ENCODE measurements at places on chromosomes 12 and 14. TPM values are rescaled to one million over a fixed set of nuclear protein-coding genes. Genes with fewer than 3 reads are reported as not detected.

SYNE2 gene
- total RNA-seq = 105 TPM

DEPDC4 gene
- total RNA-seq = 8.3 TPM

STXBP6 gene
- 5.9 TPM for total RNA-seq

RPS6KL1 gene
- total RNA-seq = 15.1 TPM

- no peaks in the 10 kb centered on the region for H3K27me3 ChIP-seq
- no peaks in the 10 kb centered on the region for H3K36me3 ChIP-seq
- no peak overlapping the region for H3K27ac ChIP-seq
- H3K4me3 ChIP-seq = no peak overlapping the region
- H3K4me1 ChIP-seq = no peaks in the 10 kb centered on the region
- no peak for DNase-seq
Measured at GRCh38 chr12:62379026-62379722, 87.5 kb upstream of the MON2 start.

CYP27B1 gene
- 0.99 TPM for total RNA-seq

DNA sequence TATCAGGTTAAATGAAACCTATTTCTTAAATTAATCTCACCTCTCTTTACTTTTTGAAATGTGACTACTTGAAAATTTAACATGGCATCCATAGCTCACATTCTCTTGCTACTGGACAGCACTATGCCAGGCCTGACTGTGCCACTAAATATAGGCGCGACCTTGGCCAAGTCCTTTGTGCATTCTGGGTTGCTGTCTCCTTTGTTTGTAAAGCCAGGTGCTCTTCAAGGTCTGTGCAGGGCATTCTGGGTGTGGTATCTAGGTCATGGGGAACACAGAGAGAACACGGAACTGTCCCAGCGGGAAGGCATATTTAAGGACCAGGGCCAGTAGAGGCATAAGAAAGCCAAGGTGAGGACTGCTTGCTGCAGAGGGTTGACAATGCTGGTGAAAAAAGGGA, 121.2 kb downstream of the ZNF664 start:
- H3K36me3 ChIP-seq = no peaks in the 10 kb centered on the region
- peaks cover 16% of the 10 kb centered on the region for H3K4me1 ChIP-seq
- no peak overlapping the region for H3K4me3 ChIP-seq
- H3K27ac ChIP-seq = no peak overlapping the region

GRCh38 chr14:71438684-71439083, 493.5 kb upstream of the RGS6 start:
- H3K27ac ChIP-seq = no peak overlapping the region
- H3K4me1 ChIP-seq = peaks cover 12% of the 10 kb centered on the region
- no peaks in the 10 kb centered on the region for H3K27me3 ChIP-seq

DNA sequence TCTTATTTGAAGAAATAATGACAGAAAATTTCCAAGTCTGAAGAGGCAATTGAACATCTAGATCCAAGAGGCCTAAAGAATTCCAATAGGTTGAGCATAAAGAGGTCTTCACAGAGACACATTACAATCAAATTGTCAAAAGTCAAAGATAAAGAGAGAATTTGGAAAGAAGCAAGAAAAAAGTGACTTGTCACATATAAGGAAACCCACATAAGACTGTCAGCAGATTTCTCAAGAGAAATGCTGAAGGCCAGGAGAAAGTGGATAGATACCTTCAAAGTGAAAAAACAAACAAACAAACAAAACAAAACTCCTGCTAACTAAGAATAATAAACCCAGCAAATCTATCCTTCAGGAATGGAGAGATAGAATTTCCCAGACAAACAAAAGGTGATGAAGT, 118.1 kb upstream of the LGR5 start:
- no peaks in the 10 kb centered on the region for H3K4me1 ChIP-seq
- peaks cover 3% of the 10 kb centered on the region for H3K36me3 ChIP-seq
- no peak overlapping the region for H3K27ac ChIP-seq
- H3K4me3 ChIP-seq = no peak overlapping the region
- H3K27me3 ChIP-seq = no peaks in the 10 kb centered on the region

TNFRSF1A gene
- total RNA-seq = 24.7 TPM

DNA sequence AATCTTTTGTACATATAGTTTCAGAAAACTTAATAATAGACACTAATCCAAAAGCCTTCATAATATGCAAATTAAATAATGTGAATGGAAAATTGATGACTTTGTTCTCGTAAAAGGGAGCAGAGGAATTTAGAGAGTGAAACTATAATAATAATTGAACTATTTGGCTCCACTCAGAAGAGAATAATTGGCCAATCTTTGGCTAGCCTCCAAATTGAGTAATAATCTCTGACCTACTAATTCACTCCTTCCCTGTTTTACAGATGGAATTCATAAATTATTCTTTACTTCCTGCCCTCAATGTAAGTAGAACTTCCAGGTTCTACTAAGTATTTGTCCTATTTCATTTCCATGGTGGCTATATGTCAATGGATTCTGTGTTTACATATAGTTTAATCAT, 15.8 kb downstream of the TRIM9 start:
- no peaks in the 10 kb centered on the region for H3K4me1 ChIP-seq
- H3K27ac ChIP-seq = no peak overlapping the region
- no peaks in the 10 kb centered on the region for H3K27me3 ChIP-seq
- no peak for DNase-seq

- no peaks in the 10 kb centered on the region for H3K4me1 ChIP-seq
- H3K27me3 ChIP-seq = no peaks in the 10 kb centered on the region
Measured at GRCh38 chr12:29640589-29641345, 143.0 kb downstream of the TMTC1 start.

- H3K27ac ChIP-seq = no peak overlapping the region
- no peak for DNase-seq
- no peaks in the 10 kb centered on the region for H3K27me3 ChIP-seq
- H3K4me1 ChIP-seq = no peaks in the 10 kb centered on the region
- H3K4me3 ChIP-seq = no peak overlapping the region
Measured at GRCh38 chr12:45008211-45008610, 42.7 kb downstream of the DBX2 start.

POTEG gene
- total RNA-seq = not detected

NUAK1 gene
- total RNA-seq = 11.9 TPM

- peaks cover 10% of the 10 kb centered on the region for H3K36me3 ChIP-seq
- H3K27me3 ChIP-seq = peaks cover 16% of the 10 kb centered on the region
- peaks cover 10% of the 10 kb centered on the region for H3K4me1 ChIP-seq
- H3K4me3 ChIP-seq = peak overlapping the region; percentile 82
- no peak overlapping the region for H3K27ac ChIP-seq
- DNase-seq = peak; percentile 48
Measured at GRCh38 chr12:29782285-29782870, 1.4 kb downstream of the TMTC1 start.

KRT73 gene
- total RNA-seq = not detected

- no peak overlapping the region for H3K4me3 ChIP-seq
- H3K4me1 ChIP-seq = no peaks in the 10 kb centered on the region
- DNase-seq = no peak
Measured at GRCh38 chr14:83171761-83172160, 1638.1 kb upstream of the SEL1L start.

DNA sequence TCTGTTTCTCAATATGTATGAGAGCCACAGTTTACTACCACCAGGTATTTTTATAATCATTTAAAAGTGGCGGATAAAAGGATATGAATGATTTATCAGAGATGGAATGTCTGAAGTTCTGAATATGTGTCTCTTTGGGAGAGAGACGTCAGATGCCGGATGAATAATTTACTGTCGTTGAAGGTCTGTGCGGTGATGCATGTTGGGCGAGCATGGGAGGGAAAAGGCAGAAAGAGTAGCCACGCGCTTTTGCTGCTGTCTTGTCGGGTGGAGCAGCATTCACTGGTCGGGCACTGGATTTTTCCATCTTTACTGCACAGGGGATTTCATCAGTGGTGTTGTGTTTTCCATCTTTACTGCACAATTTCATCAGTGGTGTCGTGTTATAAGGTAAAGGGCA, 65.6 kb downstream of the SYNE2 start:
- no peaks in the 10 kb centered on the region for H3K27me3 ChIP-seq
- H3K36me3 ChIP-seq = no peaks in the 10 kb centered on the region
- no peak for DNase-seq
- no peak overlapping the region for H3K27ac ChIP-seq
- no peak overlapping the region for H3K4me3 ChIP-seq

VDR gene
- total RNA-seq = 0.09 TPM

GRCh38 chr12:26496170-26496569, 300.8 kb downstream of the SSPN start:
- no peak overlapping the region for H3K27ac ChIP-seq
- DNase-seq = no peak
- no peak overlapping the region for H3K4me3 ChIP-seq
- H3K4me1 ChIP-seq = no peaks in the 10 kb centered on the region
- no peaks in the 10 kb centered on the region for H3K36me3 ChIP-seq
- no peaks in the 10 kb centered on the region for H3K27me3 ChIP-seq

- no peak overlapping the region for H3K27ac ChIP-seq
- H3K4me1 ChIP-seq = no peaks in the 10 kb centered on the region
- DNase-seq = no peak
- H3K4me3 ChIP-seq = no peak overlapping the region
Measured at GRCh38 chr14:72752034-72752412, 141.9 kb downstream of the DPF3 start.

- H3K27ac ChIP-seq = no peak overlapping the region
- DNase-seq = no peak
- H3K27me3 ChIP-seq = no peaks in the 10 kb centered on the region
Measured at GRCh38 chr12:28795311-28795710, 353.8 kb upstream of the FAR2 start.

DNA sequence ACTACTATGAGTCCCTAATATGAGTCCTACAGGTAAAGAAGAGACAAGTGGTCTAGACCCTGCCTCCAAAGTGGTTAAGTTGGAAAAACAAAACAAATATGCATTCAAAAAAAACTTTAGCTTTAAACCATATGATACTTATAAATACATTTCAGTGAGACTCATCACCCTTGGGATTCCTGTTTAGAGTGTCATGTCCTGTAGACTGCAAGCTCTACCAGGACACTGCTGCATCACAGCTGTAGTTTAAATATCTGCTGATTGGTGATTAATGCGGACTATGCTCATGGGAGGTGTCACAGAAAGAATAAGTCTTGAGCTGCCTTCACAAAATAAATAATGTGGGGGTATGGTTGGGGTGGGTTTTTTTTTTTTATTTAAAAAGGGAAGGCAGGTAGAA, 8.8 kb upstream of the LGR5 start:
- H3K27me3 ChIP-seq = no peaks in the 10 kb centered on the region
- H3K4me3 ChIP-seq = no peak overlapping the region
- no peak for DNase-seq
- no peaks in the 10 kb centered on the region for H3K4me1 ChIP-seq
- H3K36me3 ChIP-seq = no peaks in the 10 kb centered on the region

- no peaks in the 10 kb centered on the region for H3K27me3 ChIP-seq
- H3K36me3 ChIP-seq = no peaks in the 10 kb centered on the region
- DNase-seq = no peak
- peaks cover 23% of the 10 kb centered on the region for H3K4me1 ChIP-seq
- peak overlapping the region; percentile 37 for H3K4me3 ChIP-seq
Measured at GRCh38 chr14:76962303-76962660, 66.2 kb downstream of the IRF2BPL start.

- H3K27me3 ChIP-seq = no peaks in the 10 kb centered on the region
- DNase-seq = no peak
- H3K36me3 ChIP-seq = no peaks in the 10 kb centered on the region
- H3K4me3 ChIP-seq = no peak overlapping the region
- no peak overlapping the region for H3K27ac ChIP-seq
- H3K4me1 ChIP-seq = no peaks in the 10 kb centered on the region
Measured at GRCh38 chr12:77968571-77968970, 137.9 kb downstream of the NAV3 start.

ANKRD33 gene
- total RNA-seq = 0.39 TPM

NKX2-1 gene
- total RNA-seq = not detected

GRCh38 chr12:13094367-13094766, 9.1 kb downstream of the GSG1 start:
- no peak overlapping the region for H3K4me3 ChIP-seq
- H3K36me3 ChIP-seq = no peaks in the 10 kb centered on the region
- H3K27ac ChIP-seq = no peak overlapping the region
- H3K27me3 ChIP-seq = no peaks in the 10 kb centered on the region
- peaks cover 9% of the 10 kb centered on the region for H3K4me1 ChIP-seq
- DNase-seq = no peak

DNA sequence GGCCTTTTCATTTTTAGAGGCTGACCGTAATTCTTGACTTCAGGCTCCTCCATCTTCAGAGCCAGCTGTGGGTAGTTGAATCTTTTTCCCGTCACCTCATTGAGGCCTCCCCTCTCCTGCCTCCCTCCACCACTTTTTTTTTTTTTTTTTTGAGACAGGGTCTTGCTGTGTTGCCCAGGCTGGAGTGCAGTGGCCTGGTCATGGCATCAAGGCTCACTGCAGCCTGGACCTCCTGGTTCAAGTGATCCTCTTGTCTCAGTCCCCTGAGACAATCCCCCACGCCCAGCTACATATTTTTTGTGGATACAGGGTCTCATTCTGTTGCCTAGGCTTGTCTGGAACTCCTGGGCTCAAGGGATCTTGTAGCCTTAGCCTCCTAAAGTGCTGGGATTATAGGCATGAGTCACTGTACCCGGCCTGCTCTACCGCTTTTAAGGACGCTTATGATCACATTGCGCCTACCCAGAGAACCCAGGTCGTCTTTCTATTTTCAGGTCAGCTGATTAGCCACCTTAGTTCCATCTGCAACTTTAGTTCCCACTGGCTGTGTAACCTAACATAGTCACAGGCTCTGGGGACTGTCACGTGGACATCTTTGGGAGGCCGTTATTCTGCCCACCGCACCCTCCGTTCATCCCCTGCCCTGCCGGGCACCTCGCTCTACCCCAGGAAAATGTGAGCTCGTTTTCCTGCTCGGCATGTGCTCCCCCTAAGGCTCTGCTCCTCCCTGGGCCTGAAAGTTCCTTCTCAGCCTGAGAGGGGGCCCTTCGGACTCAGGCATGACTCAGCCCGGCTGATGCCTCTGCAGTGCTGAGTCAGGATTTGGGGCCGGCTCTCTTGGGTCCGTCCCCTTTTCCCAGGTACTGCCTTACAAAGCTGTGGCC, 13.4 kb downstream of the TNFAIP2 start:
- peaks cover 11% of the 10 kb centered on the region for H3K4me1 ChIP-seq
- peaks cover 24% of the 10 kb centered on the region for H3K27me3 ChIP-seq
- no peak overlapping the region for H3K4me3 ChIP-seq
- DNase-seq = peak; percentile 64
- no peaks in the 10 kb centered on the region for H3K36me3 ChIP-seq

ATF7 gene
- total RNA-seq = 15.9 TPM

RIMKLB gene
- 113 TPM for total RNA-seq

GRCh38 chr12:123142518-123142840, 8.4 kb downstream of the PITPNM2 start:
- H3K27ac ChIP-seq = no peak overlapping the region
- no peak overlapping the region for H3K4me3 ChIP-seq
- peaks cover 5% of the 10 kb centered on the region for H3K27me3 ChIP-seq
- H3K4me1 ChIP-seq = peaks cover 24% of the 10 kb centered on the region
- H3K36me3 ChIP-seq = no peaks in the 10 kb centered on the region

KLRC2 gene
- not detected for total RNA-seq

DNA sequence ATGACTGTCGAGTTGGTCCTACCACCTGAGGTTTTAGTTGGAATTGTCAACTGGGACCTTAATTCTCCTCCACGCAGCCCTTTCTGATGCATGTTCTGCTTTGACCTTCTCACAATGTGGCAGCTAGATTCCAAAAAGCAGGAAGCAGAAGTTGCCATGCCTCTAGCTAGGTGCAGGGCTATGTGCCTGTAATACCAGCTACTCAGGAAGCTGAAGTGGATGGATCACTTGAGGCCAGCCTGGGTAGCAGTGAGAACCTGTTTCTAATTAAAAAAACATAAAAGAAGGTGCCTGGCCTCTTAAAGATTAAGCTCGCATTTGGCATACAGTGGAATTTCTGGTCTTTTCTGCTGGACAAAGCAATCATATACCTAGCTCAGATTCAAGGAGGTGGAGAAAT, 77.1 kb downstream of the FGD4 start:
- DNase-seq = no peak
- no peaks in the 10 kb centered on the region for H3K36me3 ChIP-seq
- H3K27ac ChIP-seq = no peak overlapping the region
- H3K27me3 ChIP-seq = no peaks in the 10 kb centered on the region
- peaks cover 20% of the 10 kb centered on the region for H3K4me1 ChIP-seq
- no peak overlapping the region for H3K4me3 ChIP-seq

ERBB3 gene
- 8.8 TPM for total RNA-seq

LRP1 gene
- 13.9 TPM for total RNA-seq

FAM186B gene
- 0.25 TPM for total RNA-seq

COX8C gene
- total RNA-seq = not detected

Data from neural progenitor cell (in vitro differentiated cells).